ENCODE measurements at places on chromosomes 1 and 21.
A peak's percentile ranks its signal among the peaks of the same experiment; 100 is the strongest.

DNA sequence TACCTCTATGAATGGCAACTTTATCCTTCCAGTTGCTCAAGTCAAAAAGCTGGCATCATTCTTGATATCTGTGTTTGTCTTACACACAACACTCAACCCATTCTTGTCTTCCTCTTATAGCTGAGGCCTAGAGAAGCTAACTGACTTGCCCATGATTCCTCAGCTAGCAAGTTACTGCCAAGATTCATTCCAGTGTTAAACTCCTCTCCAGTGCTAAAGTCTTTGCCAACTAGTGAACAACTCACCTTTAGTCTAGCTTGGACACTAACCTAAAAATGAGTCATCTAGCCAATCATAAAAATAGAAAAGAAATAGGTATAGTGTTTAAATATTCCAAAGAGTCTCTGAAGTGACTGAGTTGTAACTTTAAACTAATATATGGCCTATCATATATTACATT lies 45.6 kb upstream of the RGS2 start:
- DNase-seq = no peak

GRCh38 chr1:12480748-12481362 lies 137.2 kb downstream of the DHRS3 start:
- DNase-seq = no peak

GRCh38 chr1:204624631-204625216 lies 60.8 kb downstream of the LRRN2 start:
- DNase-seq = no peak

- DNase-seq = no peak
Observed at GRCh38 chr1:22527122-22527521, 36.2 kb upstream of the EPHA8 start.

GRCh38 chr21:32406405-32406804 lies 6.1 kb upstream of the EVA1C start:
- no peak for DNase-seq

DNA sequence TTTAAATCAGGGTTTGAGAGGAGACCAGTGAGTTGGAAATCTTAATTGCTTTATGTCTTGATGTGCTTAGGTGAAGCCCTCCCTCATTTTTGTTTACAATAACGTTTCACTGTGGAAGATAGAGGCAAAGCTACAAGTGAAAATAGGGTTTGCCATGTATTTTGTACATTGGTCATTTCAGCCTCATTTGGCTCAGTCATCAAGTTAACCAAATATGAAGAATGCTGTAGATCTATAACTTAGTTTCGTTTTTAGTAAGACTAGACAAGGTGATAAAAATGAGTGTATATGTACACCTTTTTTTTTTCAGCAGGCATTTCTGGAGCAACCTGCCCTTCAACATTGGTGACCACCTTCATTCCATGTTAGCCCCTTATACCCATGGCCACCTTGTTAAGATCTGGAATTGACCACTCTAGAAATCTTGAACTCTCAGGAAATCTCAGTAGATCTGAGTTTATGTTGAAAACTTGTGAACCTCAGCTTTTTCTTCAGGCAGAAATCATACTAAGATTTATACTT lies 2.9 kb downstream of the NFYC start:
- DNase-seq = no peak

GRCh38 chr21:41399246-41399800 lies 26.7 kb upstream of the MX1 start:
- no peak for DNase-seq

DNA sequence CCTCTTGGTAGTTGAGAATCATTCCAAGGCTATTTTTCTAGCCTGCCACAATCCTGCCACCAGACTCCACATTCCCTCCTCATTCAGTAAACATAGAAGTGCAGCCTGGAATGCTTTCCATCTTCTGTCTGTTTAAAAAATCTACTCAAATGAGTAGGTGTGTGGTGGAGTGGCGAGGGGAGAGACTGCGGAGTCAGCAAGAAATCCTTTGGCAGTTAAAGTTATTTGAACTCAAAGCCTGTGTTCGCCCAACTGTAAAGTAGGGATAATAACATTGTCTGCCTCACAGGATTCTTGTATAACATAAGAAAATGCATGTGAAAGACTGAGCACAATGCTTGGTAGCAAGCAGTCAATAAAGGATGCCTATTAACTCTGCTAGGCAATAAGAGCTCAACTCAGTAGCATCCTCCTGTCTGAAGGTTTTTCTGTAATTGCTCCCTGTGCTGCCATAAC lies 22.2 kb upstream of the DPT start:
- no peak for DNase-seq

GRCh38 chr1:225881081-225881958 lies 860 bp downstream of the TMEM63A start:
- peak; percentile 60 for DNase-seq

GRCh38 chr1:26112407-26112775 lies 767 bp downstream of the PDIK1L start:
- DNase-seq = no peak

GRCh38 chr1:167663002-167663772 lies 33.2 kb downstream of the RCSD1 start:
- no peak for DNase-seq

DNA sequence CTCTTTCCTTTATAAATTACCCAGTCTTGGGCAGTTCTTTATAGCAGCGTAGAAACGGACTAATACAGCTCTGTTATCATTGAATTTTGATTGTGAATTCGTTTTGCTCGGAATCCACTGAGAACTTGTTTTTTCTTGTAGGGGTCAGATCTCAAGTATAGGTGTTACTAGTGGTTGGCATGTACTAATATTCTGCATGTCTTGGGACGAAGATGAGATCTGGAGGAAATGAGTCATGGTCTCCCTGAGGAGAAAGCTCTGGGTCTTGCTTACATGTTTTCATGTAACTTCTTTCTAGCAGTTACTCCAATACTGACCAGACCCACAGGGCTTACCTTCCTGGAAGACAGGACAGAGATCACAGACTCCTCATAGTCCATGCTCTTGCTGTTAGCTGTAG lies 30.3 kb downstream of the ZSCAN20 start:
- DNase-seq = no peak

DNA sequence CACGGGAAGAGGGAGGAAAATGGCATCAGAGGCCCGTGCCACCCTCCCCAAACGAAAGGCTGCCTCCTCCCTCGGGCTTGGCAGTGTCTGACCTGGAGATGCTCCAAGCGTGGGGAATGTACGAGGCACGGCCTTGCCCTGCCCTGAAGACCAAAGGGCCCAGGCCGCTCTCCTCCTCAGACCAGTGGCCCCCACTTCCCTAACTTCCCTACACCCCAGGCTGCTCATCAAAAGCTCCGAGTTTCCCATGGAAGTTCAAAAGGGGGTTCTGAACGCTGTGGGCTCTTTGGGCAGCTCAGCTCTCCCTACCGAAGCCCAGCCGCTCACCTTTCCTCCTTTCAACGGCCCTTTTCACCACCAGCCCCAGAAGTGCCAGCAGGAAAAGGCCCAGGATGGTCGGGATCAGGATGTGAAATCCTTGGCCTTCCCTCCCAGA lies 11.8 kb downstream of the FCMR start:
- DNase-seq = no peak

GRCh38 chr1:25754470-25755181 lies 45.4 kb upstream of the SELENON start:
- no peak for DNase-seq

DNA sequence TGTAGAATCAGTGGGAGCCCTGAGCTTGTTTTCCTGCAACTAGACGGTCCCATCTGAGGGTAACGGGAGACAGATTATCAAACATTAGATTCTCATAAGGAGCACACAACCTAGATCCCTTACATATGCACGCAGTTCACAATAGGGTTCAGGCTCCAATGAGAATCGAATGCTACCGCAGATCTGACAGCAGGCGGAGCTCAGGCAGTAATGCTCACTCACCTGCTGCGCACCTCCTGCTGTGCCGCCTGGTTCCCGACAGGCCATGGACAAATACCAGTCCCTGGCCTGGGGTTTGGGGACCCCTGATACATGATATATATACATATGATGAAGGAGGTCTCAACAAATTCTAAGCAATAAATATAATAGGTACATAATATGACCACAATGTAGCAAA lies 19.7 kb upstream of the SMIM12 start:
- DNase-seq = no peak

DNA sequence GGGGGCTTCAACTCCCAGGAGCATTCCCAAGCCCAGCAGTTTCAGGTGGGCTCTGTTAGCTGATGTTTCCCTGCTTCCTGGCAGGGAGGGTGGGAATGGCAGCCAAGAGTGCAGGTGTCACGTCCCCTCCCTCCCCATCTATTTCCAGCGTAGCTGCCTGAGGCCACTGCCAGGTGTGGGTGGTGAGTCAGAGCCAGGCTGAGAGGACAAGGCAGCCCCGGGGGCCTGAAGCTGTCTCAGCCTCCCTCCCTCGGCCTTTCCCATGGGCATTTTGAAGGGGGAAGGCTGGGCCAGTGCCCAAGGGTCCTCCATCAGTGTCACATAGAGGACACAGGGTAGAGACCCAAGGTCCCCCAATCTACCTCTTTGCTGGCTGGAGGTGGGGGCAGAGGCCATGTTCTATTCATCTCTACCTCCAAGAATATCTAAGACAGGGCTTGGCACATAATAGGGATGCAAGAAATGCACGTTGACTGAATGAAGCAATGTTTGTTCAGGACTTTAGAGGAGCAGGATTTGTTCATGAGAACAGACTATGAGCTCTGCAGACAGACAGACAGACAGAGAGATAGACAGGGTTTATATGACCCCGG lies 34.4 kb upstream of the ID3 start:
- DNase-seq = no peak

DNA sequence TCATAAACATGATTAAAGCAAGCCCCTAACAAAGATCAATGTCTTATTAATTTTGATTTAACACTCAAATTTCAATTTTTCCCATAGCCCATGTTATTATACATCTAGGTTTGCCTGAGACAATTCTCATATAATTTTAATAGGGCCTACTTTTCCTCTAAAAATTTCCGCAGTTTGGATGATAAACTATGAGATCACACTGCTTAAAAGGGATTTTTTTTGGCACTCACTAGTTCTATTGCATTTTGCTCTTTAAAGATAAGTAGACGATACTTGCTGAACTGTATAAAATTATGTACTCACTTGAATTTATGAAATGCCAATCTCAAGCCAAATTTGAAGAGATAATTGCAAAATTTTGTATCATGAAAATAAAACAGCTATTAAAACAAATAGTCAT lies 480.4 kb upstream of the ZRANB2 start:
- no peak for DNase-seq

DNA sequence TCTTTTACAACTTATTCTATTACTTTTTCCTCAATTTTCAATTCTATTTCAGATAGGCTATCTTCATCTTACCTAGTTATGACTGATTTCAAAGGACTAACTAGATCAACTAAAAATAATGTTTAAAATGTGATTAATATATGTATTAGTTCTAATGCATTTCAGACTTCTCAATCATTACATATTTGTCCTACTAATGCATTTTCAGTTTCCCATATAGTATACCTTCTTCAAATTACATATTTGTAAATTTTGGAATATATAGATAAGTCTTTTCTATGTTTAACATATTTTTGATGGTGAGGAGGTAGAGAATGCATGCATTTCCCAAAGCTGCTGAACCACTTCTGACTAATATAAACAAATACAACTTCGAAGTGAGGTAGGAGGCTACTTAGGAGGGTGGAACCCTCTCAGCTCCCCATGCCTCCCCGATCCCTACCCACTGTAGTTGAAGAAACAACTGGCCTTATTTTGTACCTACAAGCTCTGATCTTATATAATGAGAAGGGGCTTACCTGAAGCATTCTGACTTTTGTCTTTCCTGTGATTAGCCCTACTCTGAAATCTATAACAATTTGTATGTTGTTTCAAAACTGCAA lies 1.7 kb downstream of the TRMT1L start:
- DNase-seq = no peak

GRCh38 chr1:204509186-204509635 lies 7.0 kb upstream of the MDM4 start:
- DNase-seq = no peak

DNA sequence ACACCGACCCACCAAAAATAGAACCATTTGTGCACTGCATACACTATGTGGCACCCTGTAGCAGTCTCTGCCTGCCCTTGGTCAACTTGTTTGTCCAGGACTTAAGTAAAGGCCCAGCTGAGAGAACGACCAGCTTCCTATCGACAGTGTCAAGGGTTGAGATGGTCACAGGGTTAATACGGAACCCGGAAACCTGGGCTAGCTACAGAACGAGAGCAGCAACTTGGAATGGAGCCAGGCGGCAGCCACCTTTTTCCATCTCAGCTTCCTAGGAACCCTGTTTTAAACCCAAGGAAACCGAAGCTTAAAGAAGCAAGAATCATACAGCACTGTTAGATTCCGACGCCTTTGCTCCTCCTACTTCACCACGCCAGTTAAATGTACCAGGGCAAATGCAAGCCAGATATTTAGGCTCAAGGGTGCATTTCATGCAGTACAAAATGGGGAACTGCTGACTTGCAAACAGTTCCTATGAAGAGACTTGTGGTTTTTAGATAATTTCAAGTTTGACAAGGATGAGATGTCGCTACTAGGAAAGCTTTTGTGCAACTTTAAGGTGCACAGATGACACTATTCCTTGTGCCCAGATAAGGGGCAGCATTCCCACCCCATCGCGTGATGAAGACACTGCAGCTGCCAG lies 35.5 kb downstream of the SLC66A1 start:
- DNase-seq = no peak

DNA sequence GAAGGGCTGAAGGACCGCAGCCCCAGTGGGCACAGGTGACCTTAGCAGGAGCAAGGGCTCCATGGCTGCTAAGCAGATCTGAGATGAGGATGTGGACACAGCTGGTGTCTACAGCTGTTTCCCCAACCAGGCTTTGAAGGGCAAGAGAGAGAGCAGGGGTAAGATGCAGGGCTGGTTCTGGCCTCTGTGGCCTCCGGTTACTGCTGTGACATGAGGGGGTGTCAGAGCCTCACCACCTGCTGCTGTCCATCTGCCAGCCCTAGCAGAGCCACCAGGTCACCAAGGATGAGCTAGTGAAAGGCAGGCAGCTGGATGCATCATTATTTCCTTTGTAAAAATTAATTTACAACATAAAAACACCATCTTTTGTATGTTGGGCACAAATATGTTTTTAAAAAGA lies 33.4 kb downstream of the OBSCN start:
- no peak for DNase-seq

- no peak for DNase-seq
Observed at GRCh38 chr1:208189716-208190115, 54.5 kb downstream of the PLXNA2 start.

- no peak for DNase-seq
Observed at GRCh38 chr1:40825996-40826395, 36.2 kb downstream of the CITED4 start.
